Activated naive CD4-positive, alpha-beta T cell treated with anti-CD3 and anti-CD28 coated beads, Interleukin-2, amount 50 U/mL, for 16 hours (primary cell): ENCODE measurements at places on chromosomes 12 and 14.

- DNase-seq: no peak
Measured at GRCh38 chr12:56031987-56032386, 9.7 kb upstream of the RPS26 start.

- no peak for DNase-seq
Measured at GRCh38 chr12:124185971-124186686, 108.8 kb upstream of the RFLNA start.

GRCh38 chr12:115752913-115753726, 524.4 kb downstream of the MED13L start:
- DNase-seq: no peak

GRCh38 chr12:27573972-27574371, 50.0 kb downstream of the PPFIBP1 start:
- no peak for DNase-seq

- no peak for DNase-seq
Measured at GRCh38 chr12:38653650-38654049, 251.7 kb downstream of the CPNE8 start.

GRCh38 chr12:43148691-43149090, 403.3 kb downstream of the ADAMTS20 start:
- no peak for DNase-seq

- no peak for DNase-seq
Measured at GRCh38 chr14:56731187-56731586, 79.1 kb downstream of the OTX2 start.

DNA sequence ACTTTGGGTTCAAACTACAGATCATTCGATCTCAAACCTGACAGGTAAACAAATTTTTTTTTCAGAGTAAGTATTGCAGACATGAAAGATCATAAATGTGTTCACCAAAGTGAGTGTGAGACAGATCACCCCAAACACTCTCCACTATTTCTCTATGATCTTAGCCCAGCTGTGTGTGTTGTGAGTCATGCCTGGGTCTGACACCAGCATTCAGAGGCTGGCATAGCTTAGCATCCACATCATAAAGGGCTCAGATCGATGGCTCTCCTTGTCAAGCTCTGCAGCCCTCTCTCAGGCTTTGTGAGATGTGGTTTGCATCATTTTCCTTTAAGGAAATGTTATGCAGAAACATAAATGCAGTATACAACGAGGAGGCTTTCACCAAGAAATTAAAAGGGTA, 164.9 kb downstream of the ETV6 start:
- DNase-seq: peak; percentile 36

- no peak for DNase-seq
Measured at GRCh38 chr12:75568801-75569200, 57.4 kb upstream of the KRR1 start.

DNA sequence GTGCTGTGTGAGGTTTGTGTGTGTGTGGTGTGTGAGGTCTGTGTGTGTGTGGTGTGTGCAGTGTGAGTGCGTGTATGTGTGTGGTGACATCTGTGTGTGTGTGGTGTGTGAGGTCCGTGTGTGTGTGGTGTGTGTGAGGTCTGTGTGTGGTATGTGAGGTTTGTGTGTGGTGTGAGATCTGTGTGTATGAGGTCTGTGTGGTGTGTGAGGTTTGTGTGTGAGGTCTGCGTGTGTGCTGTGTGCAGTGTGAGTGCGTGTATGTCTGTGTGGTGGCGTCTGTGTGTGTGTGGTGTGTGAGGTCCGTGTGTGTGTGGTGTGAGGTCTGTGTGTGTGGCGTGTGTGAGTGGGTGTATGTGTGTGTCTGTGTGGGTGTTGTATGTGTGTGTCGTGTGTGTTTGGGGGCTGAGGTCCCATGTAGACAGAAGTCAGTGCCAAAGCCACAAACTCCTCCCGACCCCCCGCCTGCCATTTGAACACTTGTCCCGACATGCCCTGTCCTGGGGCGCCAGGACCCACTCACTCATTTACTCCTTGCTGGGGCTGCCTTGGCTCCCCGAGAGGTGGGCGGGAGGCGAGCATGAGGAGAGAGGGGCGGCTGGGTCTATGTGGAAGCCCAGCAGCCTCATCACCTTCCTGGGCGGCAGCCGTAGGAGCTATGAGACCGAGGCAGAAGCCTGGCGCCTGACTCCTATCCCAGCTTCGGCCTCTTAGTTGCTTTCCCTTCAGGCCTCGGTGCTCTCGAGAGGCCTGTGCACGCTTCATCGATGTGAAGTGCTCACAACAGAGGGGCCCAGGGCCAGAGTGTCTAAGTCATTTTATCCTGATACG, 20.5 kb downstream of the RILPL1 start:
- DNase-seq: no peak

- DNase-seq: no peak
Measured at GRCh38 chr14:98259881-98260280, 1012.1 kb downstream of the BCL11B start.

DNA sequence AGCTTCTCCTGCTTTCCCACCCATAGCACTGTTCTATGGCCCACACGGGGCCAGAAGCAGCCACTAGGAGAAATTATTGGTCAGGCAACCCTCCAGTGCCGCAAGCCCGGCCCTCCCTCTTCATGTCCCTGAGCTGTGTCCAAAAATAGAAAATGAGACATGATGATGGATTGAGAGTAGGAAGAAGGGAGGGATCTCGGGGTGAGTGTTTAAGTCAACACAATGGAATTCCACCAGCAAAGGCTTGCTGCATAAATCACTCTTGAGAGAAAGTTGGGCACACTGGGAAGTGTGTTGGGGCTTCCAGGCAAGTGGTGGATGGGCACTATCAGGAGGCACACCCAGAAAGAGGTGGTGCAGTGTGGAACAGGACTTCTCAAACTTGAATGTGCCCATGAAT, 94.2 kb downstream of the LLPH start:
- no peak for DNase-seq

DNA sequence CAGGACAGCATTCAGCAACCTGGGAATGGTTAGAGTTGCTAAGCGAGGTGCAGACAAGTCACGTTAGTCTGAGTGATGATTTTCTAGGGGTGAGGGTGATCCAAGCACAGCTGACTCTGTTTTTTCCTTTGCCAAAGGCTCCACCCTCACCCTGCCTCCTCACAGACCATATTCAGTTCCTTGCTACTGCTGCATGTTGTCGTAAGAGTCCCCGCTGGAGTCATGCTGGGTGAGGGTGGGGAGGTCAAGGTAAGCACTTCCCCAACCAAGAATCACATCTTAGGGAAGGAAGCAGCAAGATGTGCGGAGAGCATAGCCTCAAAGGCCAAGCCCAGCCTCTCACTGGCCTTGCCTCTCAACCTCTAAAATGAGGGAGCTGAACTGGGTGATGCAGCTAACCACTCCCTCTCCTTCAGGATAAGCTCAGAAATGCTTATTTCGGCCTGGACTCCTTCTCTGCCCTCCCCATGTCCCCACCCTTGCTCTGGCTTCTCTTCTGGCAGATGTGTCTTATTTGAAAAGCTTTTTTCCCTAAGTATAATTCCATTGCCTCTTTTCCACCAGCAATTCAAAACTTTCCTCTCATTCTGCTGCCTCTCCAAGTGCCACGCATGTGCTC, 66.9 kb upstream of the ACTN1 start:
- DNase-seq: no peak

- DNase-seq: no peak
Measured at GRCh38 chr12:59719701-59720100, 123.9 kb downstream of the SLC16A7 start.
